Esophagus squamous epithelium (tissue), 5 donors: ENCODE measurements at places on chromosomes 7 and 10. TPM values are rescaled to one million over a fixed set of nuclear protein-coding genes. Genes with fewer than 3 reads are reported as not detected.

The KCNH2 gene
- total RNA-seq: 0.53 TPM

GRCh38 chr10:71531485-71532446 lies 135.0 kb downstream of the CDH23 start:
- no peak for DNase-seq

DNA sequence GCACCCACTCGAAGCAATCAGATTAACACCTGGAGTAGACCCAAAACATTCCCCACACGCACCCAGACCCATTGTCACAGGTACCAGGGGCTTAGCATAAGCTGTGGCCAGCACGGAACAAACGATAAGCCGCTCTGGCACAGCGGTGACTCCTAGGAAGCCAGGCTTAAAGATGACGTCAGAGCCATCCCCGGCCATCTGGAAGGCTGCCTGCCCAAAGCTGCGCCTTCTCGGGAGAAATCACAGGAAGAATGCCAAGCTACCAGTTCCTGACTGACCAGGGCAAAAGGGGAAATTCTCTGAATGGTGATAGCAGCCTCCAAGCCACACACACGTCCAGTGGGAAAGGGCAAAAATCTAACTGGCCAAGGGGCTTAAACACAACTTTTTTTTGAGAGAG lies 13.0 kb upstream of the WIPI2 start:
- no peak for DNase-seq

- no peak for DNase-seq
Observed at GRCh38 chr7:1811850-1812508, 141.9 kb downstream of the ELFN1 start.
